ENCODE measurements at places on chromosomes 5 and 9. TPM values are rescaled to one million over a fixed set of nuclear protein-coding genes. Genes with fewer than 3 reads are reported as not detected.

The BTNL8 gene
- not detected for total RNA-seq

GRCh38 chr5:152116934-152117333 lies 192.3 kb upstream of the GLRA1 start:
- no peak overlapping the region for H3K27ac ChIP-seq
- DNase-seq, result no peak
- H3K4me3 ChIP-seq, result no peak overlapping the region
- no peaks in the 10 kb centered on the region for H3K4me1 ChIP-seq
- no peaks in the 10 kb centered on the region for H3K36me3 ChIP-seq

- no peak for DNase-seq
- peak overlapping the region; percentile 6 for H3K27ac ChIP-seq
- no peak overlapping the region for H3K4me3 ChIP-seq
- H3K27me3 ChIP-seq, result no peaks in the 10 kb centered on the region
- peaks cover 7% of the 10 kb centered on the region for H3K4me1 ChIP-seq
Observed at GRCh38 chr5:82164977-82165713, 113.0 kb downstream of the RPS23 start.

The ZDHHC11B gene
- total RNA-seq, result 1.8 TPM

DNA sequence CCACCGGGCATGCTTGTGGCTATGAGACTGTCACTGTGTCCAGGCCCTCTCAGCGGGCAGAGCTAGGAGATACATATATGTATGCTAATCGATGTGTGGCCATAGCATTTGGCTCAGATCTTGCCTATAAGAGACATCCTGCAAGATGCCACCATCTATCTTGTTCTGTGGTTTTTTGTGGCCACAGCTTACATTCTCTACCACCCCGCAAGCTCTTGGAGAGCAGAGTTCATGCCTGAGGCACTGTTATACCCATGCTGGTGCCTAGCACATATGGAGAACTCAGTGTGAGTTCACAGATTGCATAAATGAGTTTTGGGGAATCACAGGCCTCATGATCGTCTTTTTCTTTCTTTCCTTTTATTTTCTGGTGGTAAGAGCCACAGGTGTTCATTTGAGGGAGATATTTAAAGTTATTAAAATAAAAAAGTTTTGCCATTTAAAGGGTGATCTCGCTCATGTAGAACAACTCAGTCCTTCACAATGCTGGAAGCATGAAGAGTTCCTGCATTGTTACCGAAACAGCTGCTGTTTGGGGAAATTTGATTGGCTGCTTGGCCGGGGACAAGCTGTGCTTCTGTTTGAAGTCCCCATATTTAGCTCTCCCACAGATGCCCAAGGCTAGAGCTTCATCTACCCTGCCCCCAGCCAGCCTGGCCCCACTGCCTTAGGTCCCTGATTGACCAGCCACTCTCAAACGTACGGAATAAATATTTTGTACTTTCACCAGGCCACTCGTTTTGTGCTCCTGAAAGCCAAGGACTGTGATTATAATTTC lies 169.2 kb upstream of the MAP1B start:
- no peak for DNase-seq
- no peak overlapping the region for H3K4me3 ChIP-seq
- H3K27me3 ChIP-seq, result no peaks in the 10 kb centered on the region
- no peak overlapping the region for H3K27ac ChIP-seq
- H3K36me3 ChIP-seq, result no peaks in the 10 kb centered on the region
- peaks cover 5% of the 10 kb centered on the region for H3K4me1 ChIP-seq
